ENCODE measurements at places on chromosomes 5 and 9.

- DNase-seq, result no peak
These were observed 976.4 kb upstream of the CDH9 start for GRCh38 chr5:28014779-28015178.

DNA sequence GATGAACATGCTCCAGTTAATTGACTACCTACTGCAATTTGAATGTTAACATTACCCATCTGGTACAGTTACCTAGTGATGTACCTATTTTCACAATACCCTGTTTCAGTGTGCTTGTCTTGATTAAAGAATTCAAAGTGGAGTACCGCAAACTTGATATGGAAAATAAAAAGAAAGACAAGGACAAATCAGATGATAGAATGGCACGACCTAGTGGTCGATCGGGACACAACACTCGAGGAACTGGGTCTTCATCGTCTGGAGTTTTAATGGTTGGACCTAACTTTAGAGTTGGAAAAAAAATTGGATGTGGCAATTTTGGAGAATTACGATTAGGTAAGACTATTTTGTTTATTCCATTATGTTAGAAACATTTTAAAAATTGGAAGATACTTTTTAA is 33.5 kb downstream of the CSNK1G3 start:
- no peak for DNase-seq

- peak; percentile 77 for DNase-seq
These were observed 19.2 kb upstream of the NDST1 start for GRCh38 chr5:150488519-150489359.

- DNase-seq, result no peak
These were observed 35.2 kb upstream of the CAST start for GRCh38 chr5:96626956-96627355.

GRCh38 chr9:16136451-16136850 is 583.6 kb downstream of the CCDC171 start:
- no peak for DNase-seq

DNA sequence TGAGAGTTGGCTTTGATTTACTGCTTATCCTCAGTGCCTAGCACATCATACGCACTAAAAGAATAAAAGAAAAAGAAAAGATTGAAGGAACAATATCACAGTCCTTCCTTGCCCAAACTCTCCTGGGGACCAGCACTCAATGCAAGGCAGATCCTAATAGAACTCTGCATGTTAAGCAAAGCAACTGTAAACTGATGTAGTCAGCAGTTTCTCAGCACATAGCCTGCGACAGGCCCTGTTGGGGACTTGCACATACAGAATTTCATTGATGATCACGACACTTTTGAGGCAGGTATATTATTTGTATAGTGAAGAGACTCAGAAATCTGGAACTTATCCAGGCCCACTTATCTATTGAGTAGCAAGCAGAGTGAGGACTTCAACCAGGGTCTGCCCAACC is 15.4 kb downstream of the NIPAL4 start:
- no peak for DNase-seq

- DNase-seq, result no peak
These were observed 176.4 kb downstream of the FGF18 start for GRCh38 chr5:171595801-171596231.

DNA sequence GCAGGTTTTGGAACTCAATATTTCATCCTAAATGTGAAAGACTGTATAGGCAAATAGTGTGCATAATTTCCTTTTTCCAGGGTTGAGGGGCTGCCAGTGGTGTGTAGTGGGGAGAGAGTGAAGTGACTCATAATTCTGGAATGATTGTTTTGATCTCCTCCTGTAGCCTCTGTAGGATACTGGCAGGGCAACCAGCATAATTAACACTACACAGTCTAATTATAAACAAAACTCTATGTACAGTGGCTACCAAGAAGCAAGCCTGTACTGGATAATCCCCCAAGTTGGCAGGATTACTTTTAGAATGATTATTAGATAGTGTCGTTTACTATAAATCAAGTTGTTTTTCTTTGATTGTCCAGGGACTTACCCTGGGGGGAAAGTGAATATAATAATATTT is 32.2 kb downstream of the LNPEP start:
- no peak for DNase-seq

- DNase-seq, result no peak
These were observed 136.4 kb downstream of the ICE1 start for GRCh38 chr5:5558638-5559527.

GRCh38 chr9:133514460-133515239 is 10.1 kb downstream of the MYMK start:
- peak; percentile 83 for DNase-seq

GRCh38 chr5:145775893-145776444 is 59.2 kb downstream of the PRELID2 start:
- peak; percentile 16 for DNase-seq

- DNase-seq, result no peak
These were observed 47.1 kb downstream of the SH3RF2 start for GRCh38 chr5:145983446-145983845.

GRCh38 chr5:157468293-157468965 is 8.4 kb downstream of the NIPAL4 start:
- DNase-seq, result no peak

DNA sequence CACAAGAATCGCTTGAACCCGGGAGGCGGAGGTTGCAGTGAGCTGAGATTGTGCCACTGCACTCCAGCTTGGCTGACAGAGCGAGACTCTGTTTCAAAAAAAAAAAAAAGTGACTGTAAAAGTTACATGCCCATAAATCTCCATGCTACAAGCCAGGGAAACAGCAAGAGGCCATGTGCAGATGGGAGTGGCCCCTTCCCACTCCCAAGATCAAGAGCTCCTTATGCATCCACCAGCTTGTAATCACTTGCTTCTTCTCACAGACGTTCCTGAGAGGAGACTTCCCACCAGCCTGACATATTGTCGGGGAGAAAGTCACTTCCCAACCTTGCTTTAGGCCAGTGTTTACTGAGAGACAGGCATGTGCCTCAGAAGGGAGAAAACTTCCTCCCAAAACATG is 45.6 kb upstream of the N4BP3 start:
- DNase-seq, result no peak

- DNase-seq, result peak; percentile 83
These were observed 147.8 kb downstream of the SLC24A2 start for GRCh38 chr9:19641046-19641445.

DNA sequence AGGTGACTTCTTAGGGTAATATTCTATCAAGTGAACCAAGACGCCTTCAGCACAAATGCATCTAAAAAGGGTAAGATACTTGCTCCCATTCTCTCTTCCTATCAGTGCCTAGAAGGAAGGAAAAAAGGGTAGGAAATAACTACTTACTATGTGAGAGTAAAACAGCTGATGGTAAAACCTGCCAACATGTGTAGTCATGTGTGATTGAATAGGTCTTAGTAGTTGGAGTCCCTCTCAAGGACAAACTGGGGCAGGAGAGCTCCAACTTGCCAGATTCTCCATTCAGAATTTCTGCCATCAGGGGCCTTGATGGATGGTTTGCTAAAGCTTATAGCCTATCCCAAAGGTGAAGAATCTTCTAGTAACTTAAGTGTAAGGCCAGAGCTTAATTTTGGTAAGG is 5.2 kb downstream of the TSC1 start:
- no peak for DNase-seq

GRCh38 chr9:20987521-20987920 is 43.9 kb downstream of the HACD4 start:
- no peak for DNase-seq

GRCh38 chr5:94181895-94182294 is 436.5 kb downstream of the KIAA0825 start:
- no peak for DNase-seq

DNA sequence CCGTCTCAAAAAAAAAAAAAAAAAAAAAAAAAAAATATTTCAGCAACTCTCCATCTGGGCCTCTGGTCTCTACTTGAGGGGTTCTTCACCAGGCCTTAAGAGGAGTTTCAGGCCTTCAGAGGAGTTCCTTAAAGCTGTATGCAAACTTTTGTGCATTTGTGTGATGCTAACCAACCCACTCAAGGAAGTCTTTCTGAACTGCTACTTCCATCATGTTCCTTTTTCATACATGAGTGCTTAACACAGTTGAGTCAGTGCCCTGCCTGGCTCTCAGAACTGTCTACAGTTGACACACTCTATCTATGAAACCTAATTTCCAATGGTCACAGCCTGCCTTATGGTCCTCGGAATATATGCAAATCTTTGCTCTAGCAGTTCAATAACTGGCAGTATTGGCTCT is 146.5 kb downstream of the MEF2C start:
- no peak for DNase-seq

- no peak for DNase-seq
These were observed 447.9 kb upstream of the SGCD start for GRCh38 chr5:155878991-155879575.

DNA sequence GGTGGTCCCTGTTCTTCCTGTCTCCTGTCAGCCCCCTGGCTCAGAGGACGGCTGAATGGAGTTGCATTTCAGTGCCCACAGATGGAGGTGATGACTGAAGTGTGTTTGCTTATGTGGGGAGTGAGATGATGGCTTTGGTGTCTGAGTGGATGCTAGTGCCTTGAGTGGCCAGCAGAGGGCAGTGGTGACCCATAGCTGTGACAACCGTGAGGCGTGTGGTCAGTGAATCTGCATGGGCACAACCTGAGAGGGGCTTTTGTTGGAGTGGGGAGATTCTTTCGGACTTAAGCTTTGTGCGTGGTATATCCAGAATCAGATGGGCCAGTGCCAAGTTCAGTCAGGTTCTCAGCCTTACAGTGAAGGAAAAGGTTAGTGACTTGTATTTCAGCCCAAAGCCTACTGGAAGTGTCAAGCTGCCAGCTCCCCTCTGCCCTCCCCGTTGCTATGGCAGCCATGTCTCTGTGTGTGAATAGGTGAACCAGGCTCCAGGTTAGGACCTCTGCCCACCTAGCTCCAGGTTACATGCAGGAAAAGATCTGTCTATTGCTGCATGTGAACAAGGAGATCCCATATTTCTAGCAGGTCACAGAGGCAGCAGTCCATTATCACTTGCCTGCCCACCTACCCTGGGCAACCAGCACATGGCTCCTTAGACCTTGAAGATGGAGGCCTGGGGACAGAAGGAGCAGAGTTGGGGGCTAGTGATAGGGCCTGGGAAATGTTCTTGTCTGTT is 14.7 kb upstream of the CXXC5 start:
- DNase-seq, result peak; percentile 80

GRCh38 chr5:35754481-35754880 is 102.2 kb upstream of the IL7R start:
- no peak for DNase-seq

- no peak for DNase-seq
These were observed 2.5 kb downstream of the CD14 start for GRCh38 chr5:140630292-140631035.

DNA sequence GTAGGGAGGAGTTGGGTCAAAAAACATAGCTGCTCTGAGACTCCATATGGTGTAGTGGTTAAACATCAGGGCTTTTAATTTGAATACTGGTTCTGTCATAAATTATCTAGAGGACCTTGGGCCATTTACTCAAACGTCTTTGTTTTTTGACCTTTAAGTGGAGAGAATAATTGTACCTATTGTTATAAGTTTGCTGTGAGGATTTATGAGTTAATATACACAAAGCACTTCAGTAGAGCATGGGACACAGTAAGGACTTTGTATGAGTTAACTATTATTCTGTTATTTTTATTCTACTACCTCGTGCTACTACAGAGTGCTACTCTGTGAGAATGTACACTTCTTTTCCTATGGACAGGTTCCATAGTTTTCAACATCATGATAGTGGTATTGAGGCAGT is 123.7 kb upstream of the TNC start:
- no peak for DNase-seq

GRCh38 chr5:38783011-38783561 is 62.7 kb upstream of the OSMR start:
- DNase-seq, result no peak

DNA sequence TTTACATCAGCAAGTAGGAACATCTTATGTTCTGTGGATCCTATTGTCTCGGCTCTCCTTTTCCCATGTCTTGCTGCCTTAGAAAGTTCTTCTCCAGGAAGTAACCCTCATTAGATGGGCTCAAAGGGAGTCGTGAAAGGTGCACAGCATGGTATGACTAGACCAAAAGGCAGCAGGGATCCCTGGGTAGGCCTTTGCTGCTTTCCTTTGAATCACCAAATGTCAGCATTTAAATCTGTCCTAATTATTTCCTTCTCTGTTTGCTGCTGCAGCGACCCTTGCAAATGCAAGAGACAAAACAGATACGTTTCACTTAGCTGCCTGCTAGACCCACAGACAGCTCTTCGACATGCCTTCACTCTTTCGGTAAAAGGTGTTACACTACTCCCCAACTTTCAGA is 218.4 kb downstream of the ACTL7B start:
- no peak for DNase-seq

- no peak for DNase-seq
These were observed 154.3 kb downstream of the DENND1A start for GRCh38 chr9:123775289-123776284.

DNA sequence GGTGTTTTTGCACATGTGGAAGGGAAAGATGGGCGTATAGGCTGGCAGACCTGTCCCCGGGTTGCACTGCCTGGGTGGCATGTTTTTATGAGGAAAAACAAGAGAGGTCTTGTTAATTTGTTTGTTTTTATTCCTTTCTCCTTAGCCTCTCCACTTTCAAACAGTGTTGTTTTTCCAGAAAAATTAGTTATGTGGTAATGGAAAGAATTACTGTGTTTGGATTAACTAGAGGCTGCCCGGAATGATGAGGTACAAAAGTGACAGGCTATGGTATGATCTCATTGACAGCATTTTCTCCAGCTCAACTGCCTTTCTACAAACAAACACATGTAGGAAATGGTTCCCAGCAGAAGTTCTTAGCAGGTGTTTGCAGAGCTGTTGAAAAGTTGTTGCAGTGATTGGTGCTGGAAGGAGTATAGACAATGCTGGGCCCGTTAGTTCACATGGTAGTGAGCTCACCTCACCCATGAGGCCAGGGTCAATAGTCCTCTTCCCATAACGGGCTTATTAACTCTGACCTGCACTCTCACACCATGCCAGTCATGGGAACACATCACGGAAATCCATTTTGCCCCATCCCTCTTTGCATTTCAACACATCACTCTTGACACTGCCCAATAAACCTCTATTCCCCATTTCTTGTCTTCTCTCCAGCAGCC is 111.3 kb upstream of the SAP30L start:
- no peak for DNase-seq

DNA sequence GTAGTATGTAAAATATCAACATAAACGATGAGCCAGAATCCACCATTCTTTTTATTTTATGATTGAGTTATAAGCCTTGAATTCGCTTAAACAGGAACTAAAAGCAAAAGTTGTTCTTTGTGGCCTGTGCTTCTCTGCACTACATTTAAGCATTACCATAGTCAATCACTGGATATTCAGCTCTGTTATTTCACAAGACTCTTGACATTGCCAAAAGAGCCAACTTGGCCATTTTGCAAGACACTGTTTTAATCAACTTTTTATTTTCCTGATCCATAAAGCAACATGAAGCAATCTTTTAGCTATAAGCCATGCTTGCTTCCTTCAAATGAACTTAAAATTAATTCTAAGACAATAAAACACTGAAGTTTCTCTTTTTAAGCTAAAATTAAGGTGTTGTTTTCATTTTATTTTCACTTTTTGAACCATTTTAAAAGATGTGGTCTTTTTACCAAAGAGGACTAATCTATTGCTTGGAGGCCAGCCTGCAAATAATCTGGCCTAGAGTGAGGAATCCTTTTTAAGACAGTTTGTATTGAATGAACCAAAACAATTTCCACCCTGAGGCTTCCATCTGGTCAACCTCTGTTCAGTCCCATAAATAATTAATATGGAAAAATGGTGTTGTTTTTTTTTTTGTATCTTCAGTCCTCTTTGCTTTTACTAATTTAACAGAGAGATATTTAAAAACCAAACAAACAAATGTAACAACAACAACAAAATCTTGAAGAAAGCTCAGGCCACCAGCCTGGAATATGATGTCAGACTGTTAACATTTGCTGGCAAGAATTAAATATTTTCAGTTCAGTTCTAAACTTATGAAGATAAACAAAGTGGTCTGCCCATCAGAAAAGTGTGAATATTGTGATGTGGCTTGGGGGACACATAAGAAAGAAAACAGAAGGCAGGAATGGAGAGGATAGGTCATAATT is 274.4 kb downstream of the MARCHF11 start:
- peak; percentile 13 for DNase-seq

Measured in globus pallidus (tissue), 1 donor.